NCI-H1417 treated with DMSO at 0.1 percent for 48 hours (cell line): ENCODE measurements at places on chromosomes 1 and 21.

- no peak for DNase-seq
These were observed 46.9 kb downstream of the SKI start for GRCh38 chr1:2274929-2275475.

DNA sequence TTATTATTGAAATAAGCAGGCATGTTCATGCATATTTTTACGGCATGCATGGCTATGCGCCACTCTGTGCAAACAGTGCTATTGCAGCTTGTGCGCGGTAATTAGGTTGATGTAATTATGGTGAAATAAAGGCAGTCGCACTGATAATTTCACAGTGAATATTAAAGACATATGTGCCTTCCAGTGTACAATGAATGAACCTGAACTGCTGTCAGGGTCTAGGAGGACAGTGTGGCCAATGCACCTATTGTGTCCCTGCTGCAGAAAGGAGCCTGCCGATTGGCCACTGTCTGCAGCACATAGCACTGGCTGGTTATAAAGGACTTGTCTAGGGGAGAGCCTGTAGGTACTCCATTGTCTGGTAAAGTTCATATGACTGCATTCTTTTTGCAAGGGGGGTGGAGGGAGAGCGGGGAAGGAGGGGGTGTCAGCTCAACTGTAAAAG, 340.4 kb downstream of the USP25 start:
- DNase-seq: peak; percentile 67

DNA sequence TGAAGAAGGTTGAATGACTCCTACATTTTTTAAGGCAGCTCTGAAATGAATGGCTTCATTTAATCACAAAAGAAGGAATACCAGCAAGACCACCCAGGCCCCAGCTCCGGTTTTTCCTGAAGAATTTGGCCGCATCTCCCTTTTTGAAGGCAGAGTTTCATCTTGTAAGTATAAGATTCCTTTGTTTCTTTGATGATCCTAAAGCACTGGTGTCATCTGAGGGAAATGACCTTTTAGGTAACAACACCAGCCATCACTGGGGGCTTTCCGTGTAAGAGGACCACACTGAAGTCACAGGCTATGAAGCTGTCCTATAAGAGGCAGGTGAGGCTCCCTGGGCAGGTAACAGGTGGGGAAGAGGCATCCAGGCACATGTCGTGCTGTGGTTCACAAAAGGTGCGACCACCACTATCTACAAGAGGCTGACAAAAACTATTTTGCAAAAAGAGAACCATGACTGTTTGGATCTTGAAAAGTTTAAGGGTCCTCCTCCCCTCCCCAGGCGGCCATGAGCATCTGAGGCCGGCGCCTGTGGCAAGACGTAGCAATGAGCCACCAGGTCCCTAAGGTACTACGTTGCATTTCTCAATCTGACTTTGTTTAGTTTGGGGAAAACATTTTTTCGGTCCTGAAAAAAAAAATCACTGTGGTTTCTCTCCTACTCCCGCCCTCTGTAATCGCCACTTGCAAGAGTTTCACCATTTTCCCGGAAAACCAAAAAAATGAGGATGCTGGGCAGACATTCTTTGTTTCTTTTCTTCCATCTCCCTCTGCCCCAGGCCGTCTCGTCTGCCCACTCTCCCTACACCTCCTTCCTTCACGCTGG, 46.3 kb upstream of the IRF2BP2 start:
- no peak for DNase-seq

- DNase-seq: no peak
These were observed 10.4 kb downstream of the IFI6 start for GRCh38 chr1:27661412-27662075.

DNA sequence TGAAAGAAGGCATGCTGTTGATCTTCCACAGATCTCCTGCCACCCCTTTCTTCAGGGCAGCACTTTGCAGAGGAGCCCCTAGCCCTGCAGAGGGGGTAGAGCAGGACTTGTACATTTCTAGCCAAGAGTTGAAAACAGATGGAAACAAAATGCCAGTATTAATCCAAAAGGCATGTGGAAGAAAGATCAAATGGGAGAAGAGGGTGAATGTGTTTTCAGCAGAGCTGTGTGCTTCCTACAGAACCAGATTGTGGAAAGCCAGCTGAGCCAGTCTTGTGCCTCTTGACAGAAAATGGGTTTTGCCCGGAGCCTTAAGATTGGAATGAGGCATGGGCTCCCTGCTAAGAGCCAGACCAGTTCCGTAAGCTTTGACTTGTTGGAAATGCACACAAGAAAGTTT, 105.2 kb upstream of the TSPAN2 start:
- DNase-seq: no peak

DNA sequence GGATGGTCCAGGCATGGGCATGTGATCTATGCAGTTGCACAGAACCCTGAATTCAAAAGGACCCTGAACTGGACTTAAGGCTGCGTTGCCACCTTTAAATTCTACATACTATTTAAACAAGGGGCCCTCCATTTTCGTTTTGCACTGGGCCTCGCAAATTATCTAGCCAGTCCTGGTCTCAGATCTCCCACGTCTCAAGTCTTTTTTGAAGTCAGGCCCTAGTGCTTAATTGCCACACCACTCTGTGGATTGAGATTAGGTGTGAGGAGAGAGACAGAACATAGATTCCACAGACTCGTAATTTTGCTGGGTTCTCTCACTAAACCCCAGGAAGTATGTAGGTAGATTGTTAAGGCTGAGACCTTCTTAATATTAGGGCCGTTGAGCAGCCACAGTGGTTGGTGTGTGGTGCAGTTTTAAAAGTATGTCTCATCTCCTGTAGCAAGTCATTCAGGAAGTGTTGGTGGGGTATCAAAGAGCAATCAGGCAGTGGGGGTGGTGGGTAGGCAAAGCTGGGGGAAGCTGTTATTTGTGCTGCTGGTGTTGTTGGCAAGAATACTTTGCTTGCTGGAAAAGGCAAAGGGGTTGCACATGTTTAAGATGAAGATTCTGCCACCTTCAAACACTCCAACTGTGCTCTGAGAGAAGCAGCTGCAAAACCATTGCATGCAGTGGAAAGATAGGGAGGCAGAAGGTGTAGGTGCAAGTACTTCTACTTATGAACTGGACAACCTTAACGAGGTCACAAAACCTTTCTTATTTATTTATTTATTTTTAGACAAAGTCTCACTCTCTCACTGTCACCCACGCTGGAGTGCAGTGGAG, 11.2 kb downstream of the CD84 start:
- DNase-seq: no peak
